ENCODE measurements at places on chromosomes 6 and 20.

DNA sequence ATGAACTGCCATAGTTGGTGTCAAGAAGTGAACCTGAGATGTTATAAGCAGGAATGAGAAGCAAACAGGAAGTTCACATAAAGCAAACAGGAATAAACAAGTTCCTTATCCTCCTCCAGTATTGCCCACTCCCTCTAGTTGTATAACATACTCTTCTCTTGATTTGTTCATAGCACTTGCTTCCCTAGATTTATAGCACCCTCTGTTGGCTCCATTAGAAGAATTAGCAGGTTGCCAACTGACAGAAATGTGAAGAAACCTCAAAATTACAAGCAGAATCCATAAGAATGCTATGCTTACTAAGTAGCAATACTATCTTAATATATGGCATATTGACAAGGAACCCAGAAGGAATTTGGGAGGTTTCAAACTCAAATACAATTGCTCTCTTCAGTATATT is 195.4 kb downstream of the TBX18 start:
- DNase-seq, result no peak

- DNase-seq, result no peak
Observed at GRCh38 chr6:39041072-39041471, 7.5 kb upstream of the GLP1R start.

DNA sequence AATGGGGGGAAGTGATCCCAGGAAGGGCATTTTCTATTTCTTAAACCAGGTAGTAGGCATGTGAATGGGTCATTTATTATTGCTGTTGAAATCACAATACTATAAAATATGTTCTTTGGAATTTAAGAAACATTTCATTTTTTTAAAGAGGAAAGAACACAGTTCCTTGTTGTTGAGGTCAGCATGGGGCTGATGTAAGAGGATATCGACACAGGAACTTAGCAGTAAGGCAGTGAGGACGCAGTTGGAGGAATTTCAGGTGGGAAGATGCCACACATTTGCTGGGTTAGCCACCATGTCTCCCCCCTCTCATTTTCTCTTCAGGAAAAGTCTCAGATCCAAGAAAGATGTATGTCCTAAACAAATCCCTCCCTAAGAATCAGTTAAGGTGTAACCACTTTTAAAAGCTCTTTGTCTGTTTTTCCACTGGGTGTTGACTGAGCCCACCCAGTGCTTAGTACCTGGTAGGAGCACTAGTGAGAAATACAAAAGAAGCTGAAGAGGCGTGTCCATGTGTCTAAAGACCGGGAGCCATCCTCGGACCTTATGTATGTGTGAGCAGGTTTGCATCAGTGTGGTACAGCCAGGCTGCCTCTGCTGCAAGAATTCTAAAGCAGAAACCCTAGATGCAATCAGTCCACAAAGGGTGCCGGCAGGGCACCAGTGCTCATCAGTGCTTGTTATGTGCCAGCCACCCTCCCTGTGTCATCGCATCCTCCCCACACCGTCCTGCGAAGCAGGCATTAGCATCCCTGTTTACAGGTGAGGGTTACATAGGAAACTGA is 98.9 kb downstream of the TCP11 start:
- no peak for DNase-seq

- no peak for DNase-seq
Observed at GRCh38 chr6:36839749-36840431, 646 bp upstream of the CPNE5 start.

DNA sequence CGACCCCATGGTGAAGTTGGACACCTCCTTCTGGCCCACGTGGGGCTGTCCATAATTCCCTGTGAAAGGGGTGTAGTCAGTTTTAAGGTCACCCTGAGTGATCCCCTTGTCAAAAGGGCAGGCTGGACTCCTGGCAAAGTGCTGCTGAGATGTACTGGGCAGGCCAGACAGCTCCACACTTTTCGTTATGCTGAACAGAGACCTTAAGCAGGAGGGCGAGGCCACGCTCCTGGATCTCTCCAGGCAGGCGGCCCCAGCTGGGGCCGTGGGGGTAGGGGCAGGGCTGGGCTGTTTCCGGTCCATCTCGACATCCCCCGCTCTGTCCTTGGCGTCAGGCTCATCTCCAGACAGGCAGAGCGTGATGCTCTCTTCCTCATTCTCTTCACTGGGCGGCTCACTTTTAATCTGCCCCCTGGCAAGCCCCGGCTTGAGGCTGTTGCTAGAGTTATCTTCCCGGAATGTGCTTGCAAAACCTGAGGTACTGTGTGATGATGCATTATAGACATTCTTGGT is 56.7 kb downstream of the GJA10 start:
- DNase-seq, result no peak

GRCh38 chr20:40280616-40281015 is 408.4 kb downstream of the MAFB start:
- DNase-seq, result no peak

DNA sequence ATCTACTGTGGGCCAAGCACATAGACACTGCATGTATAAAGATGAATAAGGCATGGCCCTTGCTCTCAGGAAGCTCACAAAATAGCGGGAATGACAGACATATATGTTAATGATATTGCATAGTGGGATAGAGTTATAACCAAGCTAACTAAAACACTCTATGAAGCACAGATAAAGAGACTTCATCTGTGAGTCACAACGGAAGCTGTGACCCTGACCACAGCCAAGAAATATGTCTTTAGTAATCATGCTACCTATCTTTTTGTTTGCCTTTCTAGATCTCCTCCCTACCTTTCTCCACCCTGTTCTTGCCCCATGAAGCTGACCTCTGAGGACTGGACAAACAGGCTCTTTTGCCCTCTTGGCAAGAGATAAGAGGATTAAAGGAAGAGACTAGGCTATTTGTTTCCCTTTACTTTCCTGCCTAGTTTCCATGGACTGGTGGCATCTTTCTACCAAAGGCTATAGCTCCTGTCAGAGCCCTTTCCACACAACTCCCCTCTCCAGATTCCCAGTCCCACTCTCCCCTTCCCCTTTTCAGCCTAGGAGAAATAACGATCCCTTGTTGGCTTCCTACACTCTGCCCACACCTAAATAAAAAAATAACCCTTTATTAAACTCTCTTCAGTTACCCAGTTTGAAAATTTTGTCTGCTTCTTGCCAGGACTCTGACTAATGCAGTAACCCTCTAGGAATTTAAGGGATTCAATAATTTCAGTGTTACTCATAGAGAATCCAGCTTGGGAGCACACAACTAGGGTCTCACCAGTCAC is 504.9 kb upstream of the MARCKS start:
- DNase-seq, result no peak

GRCh38 chr20:45867819-45868176 is 10.4 kb downstream of the ZSWIM3 start:
- no peak for DNase-seq

DNA sequence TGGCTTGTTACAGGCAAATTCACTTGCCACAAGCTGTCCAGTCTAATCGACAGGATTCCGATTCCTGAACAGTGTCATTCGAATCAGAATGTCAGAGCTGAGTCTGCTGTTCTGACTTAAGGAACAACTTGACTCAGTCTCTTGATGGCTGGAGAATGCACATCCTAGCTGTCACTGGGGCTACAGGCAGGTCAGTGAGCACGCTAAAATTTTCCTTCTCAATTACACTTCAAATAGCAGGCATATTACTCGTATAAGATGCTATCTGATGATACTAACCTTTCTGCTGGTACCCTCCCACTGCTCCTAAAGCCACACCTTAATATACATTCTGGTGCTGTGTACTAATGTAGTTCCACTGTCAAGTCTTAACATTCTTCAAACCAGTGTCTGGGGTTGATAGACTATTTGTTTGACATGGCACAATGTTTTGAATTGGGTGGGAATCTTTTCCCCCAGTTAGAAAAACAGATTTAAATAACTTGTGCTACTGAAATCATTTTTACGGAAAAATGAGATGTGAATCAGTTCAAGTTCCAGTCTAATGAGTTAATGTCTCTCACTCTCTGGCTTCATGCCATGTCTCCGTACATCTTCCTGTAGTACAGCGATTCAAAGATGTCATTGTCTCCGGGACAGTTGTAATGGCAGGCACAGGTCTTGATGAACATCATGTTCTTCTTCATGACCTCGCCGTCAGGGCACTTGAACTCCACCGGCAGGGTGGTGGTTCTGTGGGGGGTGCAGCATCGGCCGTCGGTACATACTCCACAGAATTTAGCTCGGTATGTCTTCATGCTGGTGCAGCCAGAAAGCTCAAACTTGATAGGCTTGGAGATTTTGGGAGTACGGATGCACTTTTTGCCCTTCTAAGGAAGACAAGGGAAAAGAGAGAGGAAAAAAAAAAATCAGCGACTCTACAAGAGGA is 2.2 kb downstream of the CCN2 start:
- DNase-seq, result no peak

DNA sequence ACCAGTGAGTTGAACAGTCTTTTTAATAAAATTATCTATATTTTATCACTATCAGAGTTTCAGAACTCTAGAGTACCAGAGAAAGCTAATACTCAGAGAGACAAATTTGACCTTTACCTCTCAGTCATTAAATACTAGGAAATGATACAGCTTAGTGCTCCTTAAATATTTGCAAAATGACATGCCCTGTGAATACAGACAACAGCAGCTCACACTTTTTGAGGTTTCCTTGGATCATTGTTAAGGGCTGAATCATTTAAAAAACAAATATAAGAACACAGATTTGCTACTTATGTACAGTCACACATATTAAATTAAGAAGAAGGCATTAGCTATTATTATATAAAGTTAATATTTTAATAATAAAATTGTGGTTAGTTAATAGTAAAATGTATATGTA is 1158.7 kb upstream of the EYS start:
- DNase-seq, result no peak

Measured in activated T-helper 1 cell treated with anti-CD3 and anti-CD28 coated beads, Interleukin-2, amount 50 U/mL, for 16 hours (primary cell).